ENCODE measurements at places on chromosomes 6 and 20. TPM values are rescaled to one million over a fixed set of nuclear protein-coding genes. Genes with fewer than 3 reads are reported as not detected.

Gene HLA-DQB1
- total RNA-seq, result not detected

Gene CCN2
- total RNA-seq, result 22.8 TPM

Gene RIMS1
- total RNA-seq, result 3.9 TPM

Gene PDYN
- not detected for total RNA-seq

Gene HLA-DOB
- 0.26 TPM for total RNA-seq

Gene PPP1R3G
- total RNA-seq, result 3.3 TPM
